ENCODE measurements at places on chromosomes 1 and 21.
A peak's percentile ranks its signal among the peaks of the same experiment; 100 is the strongest.

- DNase-seq = peak; percentile 3
Measured at GRCh38 chr1:165444897-165445370, at the start of gene RXRG. RXRG (minus strand) TSS chr1:165445126; CDS start chr1:165444893, 233 bp downstream.

DNA sequence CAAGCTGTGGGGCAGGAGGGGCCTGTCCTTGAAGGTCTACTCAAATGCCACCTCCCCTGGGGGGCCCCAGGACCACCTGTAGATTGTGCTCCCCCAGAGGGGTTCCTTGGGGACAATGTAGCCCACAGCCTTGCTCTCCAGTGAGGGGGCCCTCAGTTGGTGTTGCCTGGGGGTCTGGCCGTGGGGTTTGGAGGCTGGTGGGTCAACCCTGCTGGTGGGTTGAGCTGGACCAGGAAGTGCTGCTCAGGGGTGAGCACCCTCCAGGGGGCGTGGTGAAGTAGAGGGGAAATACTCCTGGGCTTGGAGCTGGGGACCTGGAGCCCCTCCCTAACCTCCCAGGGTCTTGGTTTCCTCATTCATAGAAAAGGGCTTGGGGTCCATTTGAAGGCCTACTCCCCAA lies 143.6 kb upstream of the WNT4 start:
- DNase-seq = no peak

- peak; percentile 60 for DNase-seq
Measured at GRCh38 chr1:97668945-97669344, 251.9 kb downstream of the DPYD start.

GRCh38 chr1:242187816-242188215 lies 188.9 kb upstream of the MAP1LC3C start:
- DNase-seq = no peak

DNA sequence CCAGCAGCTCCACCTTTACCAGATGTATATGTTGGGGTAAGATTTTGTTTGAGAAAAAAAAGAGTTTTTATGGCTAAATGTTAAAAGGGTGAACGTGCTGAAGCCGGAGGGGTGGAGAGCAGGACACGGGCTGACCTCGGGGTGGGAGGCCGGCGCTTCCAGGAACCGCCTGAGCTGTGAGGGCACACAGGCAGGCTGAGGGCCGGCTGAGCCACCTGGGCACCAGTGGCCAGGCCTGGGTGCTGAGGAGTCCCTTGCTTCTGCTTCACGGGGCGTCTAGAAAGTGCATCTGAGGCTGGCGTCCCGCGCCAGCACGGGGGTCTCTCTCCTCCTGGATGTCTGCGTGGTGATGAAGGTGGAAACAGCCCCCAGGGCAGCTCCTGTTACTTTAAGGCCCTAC lies 33.6 kb upstream of the ADARB1 start:
- DNase-seq = no peak

GRCh38 chr1:198880397-198880796 lies 241.6 kb downstream of the PTPRC start:
- DNase-seq = peak; percentile 76

GRCh38 chr1:235391874-235392273 lies 24.6 kb downstream of the TBCE start:
- peak; percentile 24 for DNase-seq

- no peak for DNase-seq
Measured at GRCh38 chr21:45533361-45533845, 8.8 kb downstream of the SLC19A1 start.

DNA sequence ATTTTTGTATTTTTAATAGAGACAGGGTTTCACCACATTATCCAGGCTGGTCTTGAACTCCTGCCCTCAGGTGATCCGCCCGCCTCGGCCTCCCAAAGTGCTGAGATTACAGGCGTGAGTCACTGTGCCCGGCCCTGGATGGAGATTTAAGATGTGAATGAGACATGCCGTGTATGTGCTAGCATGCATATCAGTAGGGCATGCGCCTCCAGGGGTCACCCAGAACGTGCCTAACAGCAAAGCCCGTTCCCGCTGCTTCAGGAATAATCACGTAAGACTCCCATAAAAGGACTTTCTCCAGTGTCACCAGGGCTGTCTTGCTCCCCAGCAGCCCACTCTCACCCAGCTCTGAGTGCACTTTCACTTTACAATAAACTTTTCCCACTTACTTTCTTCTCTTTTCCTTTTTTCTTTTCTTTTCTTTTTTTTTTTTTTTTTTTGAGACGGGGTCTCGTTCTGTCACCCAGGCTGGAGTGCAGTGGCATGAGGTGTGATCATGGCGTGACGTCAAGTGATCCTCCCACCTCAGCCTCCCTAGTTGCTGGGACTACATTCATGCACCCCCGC lies 46.9 kb upstream of the DISP3 start:
- DNase-seq = no peak

DNA sequence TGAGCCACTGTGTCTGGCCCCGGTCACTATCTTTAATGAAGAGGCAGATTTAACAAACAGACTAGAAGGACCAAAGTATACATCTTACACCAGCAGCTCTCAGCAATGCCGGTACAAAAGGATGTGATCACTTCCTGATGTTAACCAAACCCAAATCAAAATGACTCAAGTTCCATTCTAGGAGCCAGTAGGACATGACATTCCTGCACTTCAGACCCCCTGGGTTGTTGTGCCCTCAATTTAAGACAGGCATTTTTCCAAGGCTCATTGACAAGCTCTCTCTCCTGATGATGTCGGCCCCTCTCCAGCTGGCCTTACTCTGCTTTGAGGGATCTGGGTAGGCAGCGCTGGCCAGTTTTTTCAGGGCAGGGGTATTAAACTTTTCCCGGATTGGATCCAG lies 35.1 kb downstream of the YARS1 start:
- DNase-seq = peak; percentile 75

DNA sequence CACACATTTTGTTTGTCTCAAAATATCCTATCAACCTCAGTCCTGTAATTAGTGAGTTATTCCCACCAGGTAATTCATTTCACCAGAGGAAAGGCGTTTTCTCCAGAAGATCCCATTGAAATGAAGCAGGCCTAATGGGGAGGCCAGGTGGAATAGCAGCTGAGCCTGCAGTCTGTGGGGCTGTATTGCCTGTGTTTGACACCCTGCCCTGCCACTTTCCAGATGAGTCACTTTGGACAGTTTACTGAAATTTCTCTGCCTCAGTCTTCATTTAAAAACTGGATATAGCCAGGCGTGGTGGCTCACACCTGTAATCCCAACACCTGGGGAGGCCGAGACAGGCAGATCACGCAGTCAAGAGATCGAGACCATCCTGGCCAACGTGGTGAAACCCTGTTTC lies 78.1 kb upstream of the PPP2R5A start:
- DNase-seq = no peak

GRCh38 chr1:225561675-225562074 lies 91.2 kb downstream of the ENAH start:
- no peak for DNase-seq

DNA sequence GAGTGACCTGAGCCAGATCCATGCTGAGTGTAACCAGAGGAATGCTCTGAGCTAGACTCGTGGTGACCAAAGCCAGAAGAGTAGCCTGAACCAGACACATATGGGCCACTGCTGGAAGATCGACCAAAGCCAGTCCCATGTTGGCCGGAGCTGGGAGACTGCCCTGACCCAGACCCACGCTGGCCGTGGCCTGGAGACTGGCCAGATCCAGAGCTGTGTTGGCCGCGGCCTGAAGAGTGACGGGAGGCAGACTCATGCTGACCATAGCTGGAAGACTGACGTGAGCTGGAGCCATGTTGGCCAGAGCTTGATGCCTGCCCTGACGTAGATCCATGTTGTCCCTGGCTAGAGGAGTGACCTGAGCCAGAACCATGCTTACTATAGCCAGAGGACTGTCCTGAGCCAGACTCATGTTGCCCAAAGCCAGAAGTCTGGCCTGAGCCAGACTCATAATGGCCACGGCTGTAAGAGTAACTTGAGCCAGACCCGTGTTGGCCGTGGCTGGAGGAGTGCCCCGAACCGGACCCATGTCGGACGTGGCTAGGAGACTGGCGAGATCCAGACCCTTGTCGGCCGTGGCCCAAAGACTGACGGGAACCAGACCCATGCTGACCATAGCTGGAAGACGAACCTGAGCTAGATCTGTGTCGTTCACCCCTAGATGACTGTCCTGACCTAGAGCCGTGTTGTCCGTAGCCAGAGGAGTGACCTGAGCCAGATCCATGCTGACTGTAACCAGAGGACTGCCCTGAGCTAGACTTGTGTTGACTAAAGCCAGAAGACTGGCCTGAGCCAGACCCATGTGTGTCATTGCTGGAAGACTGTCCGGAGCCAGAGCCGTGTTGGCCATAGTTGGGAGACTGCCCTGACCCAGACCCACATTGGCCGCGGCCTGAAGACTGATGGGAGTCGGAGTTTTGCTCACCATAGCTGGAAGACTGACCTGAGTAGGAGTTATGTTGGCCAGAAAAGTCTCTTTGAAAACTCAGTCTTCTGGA lies 3.5 kb downstream of the HRNR start:
- DNase-seq = no peak

DNA sequence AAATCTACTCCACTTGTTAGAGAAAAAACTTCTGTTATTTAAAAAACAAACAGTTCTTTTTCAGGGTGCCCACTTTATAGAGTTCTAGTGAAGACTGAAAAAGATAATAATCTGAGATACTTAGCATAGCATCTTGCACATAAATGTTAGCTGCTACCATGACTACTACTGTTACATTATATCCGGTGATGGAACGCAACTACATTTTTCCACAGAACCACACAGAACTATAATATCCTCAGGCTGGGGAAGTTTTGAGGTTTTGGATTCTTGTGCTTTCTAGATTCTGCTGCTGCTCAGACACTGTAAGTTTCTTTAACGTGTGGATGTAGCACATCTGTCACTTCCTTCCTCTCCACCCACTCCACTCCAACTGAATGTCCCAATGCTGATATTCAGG lies 110.3 kb downstream of the PTPN14 start:
- peak; percentile 82 for DNase-seq

DNA sequence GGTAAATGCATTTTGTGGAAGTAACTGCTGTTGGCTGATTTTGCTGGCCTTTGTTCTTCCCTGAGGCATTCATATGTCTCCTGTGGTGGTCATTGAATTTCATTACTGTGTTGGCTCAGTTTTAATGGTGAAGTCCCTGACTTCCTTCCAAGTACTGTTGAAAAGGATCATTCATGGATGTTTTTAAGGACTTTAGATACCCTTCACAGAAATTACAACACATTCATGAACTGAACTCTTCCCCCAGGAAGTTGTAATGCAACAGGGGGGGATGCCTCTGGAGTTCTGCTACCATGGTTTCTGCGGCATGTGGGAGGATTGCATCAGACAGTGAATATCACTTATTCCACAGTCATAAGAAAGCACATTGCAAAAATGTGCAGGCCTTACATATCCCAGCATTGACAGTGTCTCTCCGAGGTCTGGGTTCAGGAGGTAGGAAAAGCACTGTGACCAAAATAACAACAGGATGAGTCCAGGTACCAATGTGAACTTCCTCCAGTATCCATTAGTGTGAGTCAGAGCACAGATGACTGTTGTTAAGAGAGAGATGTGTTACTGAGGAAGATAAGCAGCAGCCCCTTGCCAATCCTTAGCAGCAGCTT lies 2.1 kb upstream of the RAB3GAP2 start:
- peak; percentile 82 for DNase-seq

DNA sequence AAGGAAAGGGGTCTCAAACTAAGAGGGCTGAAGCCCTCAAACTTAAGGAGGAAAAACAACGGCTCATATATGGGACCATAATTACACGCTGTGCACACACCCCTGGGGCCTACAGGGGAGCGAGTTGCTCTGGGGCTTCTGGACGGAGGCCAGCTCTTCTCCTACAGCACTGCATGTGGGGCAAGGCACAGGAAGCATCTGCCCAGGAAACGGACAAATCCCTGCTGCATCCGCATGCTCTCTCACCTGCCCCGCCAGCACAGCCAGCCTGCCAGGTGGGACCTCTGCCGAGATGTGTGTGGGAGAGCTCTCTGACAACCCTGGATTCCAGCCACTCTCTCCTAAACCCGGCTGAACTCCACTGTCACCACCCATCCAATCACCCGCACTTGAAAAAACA lies 54.1 kb downstream of the MRPL37 start:
- DNase-seq = peak; percentile 77

DNA sequence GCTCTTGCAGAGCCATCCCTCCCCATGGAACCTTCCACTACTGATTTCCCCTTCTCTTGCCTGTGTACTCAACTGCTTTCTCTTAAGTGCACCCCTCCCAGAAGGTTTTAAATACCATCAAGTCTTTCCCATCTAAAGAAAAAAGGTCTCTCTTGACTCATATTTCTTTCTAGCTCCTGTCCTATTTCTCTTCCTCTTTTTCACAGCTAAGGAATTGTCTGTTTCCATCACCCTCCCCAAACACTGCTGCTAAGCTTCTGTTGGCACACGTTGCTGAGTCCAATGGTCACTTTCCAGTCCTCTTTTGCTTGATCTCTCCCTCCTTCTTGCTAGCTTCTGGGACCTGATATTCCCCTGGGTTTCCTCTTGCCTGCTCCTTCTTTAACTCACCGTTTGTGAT lies 13.3 kb upstream of the GNL2 start:
- no peak for DNase-seq

DNA sequence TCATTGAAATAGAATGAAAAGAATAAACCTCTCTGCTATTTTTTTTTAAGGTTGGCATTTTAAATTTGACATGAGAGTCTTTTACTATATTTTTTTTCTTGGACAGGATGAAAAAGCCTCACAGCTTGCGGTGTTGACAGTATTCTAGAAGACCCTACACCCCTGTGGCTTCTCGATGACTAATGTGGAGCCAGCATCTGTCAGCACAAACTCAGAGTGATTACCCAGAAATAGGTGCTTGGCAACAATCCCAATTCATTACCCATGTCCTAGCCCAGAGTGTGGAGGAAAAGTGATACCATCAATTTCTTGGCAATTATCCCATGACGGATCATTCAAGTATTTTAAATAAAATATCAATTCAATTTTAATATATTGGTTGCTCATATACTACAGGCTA lies 186.8 kb upstream of the MAP1LC3C start:
- DNase-seq = peak; percentile 8

DNA sequence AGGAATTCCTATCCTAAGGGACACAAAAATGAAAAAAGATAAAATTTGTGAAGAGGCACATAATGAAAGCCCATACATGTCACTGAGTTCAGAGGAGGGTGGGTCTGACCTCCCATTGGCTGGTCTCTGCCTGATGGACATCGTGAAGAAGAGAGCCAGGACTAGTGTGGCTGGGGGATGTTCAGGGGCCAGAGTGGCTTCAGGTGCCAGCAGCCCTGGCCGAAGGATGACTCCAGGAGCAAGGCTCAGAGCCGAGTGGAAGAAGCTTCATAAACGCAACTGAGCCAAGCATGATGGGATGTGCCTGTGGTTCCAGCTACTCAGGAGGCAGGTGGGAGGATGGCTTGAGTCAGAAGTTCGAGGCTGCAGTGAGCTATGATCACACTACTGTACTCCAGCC lies 56.9 kb upstream of the ATP5PO start:
- DNase-seq = no peak
